CD4-positive, alpha-beta T cell treated with Interleukin-10 for 1 hour (primary cell): ENCODE measurements at places on chromosomes 13 and 19.

GRCh38 chr13:71875823-71876222, 8.8 kb upstream of the DACH1 start:
- no peak for DNase-seq

DNA sequence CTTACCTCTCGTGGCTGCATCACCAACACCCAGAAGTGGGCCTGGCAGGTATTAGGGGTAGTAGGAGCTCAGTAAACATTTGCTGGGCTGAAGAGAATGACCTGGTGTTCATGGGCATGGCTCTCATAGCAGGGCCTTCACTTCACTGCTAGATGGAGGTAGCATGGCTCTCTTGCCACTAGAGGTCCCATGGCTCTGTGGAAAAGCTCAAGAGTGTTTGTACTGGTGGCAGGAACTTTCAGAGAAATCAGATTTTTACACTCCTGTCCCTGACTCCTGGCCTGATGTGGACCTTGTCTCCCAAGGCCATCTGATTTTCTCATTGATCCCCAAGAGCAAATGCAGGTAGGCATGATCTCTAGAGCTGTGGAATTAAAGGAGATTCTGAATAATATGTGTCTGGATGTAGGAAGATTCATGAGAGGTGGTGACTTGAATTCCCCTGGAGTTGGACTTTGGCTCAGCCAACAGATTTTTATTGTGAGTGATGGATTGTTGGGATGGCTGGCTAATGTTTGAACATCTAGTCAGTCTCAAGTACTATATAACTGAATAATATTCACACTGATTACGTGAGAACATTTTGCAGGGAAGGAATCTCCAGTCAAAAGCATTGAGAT, 5.7 kb downstream of the ZNF574 start:
- peak; percentile 34 for DNase-seq

- no peak for DNase-seq
These were observed 43.3 kb downstream of the SKA3 start for GRCh38 chr13:21133077-21133476.

GRCh38 chr19:16098416-16098768, 13.3 kb upstream of the RAB8A start:
- DNase-seq: no peak

GRCh38 chr13:40390401-40390916, 276.0 kb downstream of the FOXO1 start:
- DNase-seq: no peak

- DNase-seq: peak; percentile 96
These were observed 2.8 kb downstream of the ZFP36 start for GRCh38 chr19:39409208-39410016.

- no peak for DNase-seq
These were observed 34.9 kb downstream of the HTR2A start for GRCh38 chr13:46861959-46862358.
